Activated CD4-positive, alpha-beta memory T cell treated with anti-CD3 and anti-CD28 coated beads, Interleukin-2, amount 10 ng/mL, durations not matched to agents 7 days and 5 days (primary cell): ENCODE measurements at places on chromosomes 11 and 22. TPM values are rescaled to one million over a fixed set of nuclear protein-coding genes. Genes with fewer than 3 reads are reported as not detected.
A peak's percentile ranks its signal among the peaks of the same experiment; 100 is the strongest.

The ENTHD1 gene
- total RNA-seq: 0.13 TPM

The IRAG1 gene
- total RNA-seq: 0.08 TPM

The FKBP2 gene
- 26.4 TPM for total RNA-seq

The BARX2 gene
- not detected for total RNA-seq

The CCDC89 gene
- 1.1 TPM for total RNA-seq

The RFPL2 gene
- total RNA-seq: 2.0 TPM

The C11orf91 gene
- total RNA-seq: not detected

The MRPL11 gene
- 44.2 TPM for total RNA-seq

The APOA4 gene
- not detected for total RNA-seq

The MRGPRF gene
- not detected for total RNA-seq

The OR6A2 gene
- not detected for total RNA-seq

The GSTT2B gene
- total RNA-seq: not detected

The MS4A15 gene
- total RNA-seq: not detected

DNA sequence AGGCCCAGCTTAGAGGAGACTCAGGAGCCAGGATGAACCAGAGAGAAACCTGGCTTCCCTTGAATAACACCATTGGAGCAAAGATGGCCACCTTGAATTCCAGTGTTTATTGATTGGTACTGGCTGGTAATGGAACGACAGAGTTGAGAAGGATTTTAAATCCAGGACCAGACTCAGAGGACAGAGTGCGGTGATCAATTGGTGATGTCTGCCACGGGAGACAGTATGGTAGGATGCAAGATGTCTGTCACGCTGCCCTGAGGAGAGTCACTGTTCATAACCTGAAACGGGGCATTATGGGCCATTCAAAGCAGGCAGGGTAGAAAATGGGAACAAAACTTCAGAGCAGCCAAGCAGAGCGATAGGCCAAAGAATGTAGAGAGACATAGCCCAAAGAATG, 55.4 kb upstream of the ISX start:
- DNase-seq: no peak
- H3K36me3 ChIP-seq: no peaks in the 10 kb centered on the region
- H3K27ac ChIP-seq: no peak overlapping the region
- no peak overlapping the region for H3K4me3 ChIP-seq
- no peaks in the 10 kb centered on the region for H3K4me1 ChIP-seq

- no peak overlapping the region for H3K27ac ChIP-seq
- H3K27me3 ChIP-seq: peaks cover 4% of the 10 kb centered on the region
- no peaks in the 10 kb centered on the region for H3K4me1 ChIP-seq
- no peak for DNase-seq
Measured at GRCh38 chr11:122375687-122376399, 259.8 kb upstream of the BLID start.

- peaks cover 45% of the 10 kb centered on the region for H3K36me3 ChIP-seq
- peaks cover 34% of the 10 kb centered on the region for H3K4me1 ChIP-seq
- no peaks in the 10 kb centered on the region for H3K27me3 ChIP-seq
- no peak overlapping the region for H3K27ac ChIP-seq
- H3K4me3 ChIP-seq: no peak overlapping the region
- DNase-seq: no peak
Measured at GRCh38 chr22:42214633-42215415, 55.6 kb downstream of the TCF20 start.

DNA sequence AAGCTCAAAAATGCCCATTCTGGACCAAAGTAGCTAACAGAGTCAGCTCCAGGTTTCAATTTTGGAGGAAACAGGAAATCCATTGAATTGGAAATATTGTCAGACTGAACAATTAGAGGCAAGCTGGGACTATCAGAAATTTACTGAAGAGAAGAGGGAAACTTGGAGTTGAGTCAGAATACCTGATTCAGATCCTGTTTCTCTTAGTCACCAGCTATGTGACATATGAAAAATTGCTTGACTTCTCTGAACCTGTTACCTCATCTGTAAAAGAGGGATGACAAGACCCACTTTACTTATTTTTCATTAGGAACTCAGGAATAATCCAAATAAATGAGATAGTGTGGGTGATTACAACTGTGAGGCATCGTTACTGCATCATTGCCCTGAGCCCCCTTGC, 148.9 kb upstream of the CADM1 start:
- no peak overlapping the region for H3K4me3 ChIP-seq
- no peaks in the 10 kb centered on the region for H3K36me3 ChIP-seq
- no peak for DNase-seq
- peaks cover 5% of the 10 kb centered on the region for H3K27me3 ChIP-seq

DNA sequence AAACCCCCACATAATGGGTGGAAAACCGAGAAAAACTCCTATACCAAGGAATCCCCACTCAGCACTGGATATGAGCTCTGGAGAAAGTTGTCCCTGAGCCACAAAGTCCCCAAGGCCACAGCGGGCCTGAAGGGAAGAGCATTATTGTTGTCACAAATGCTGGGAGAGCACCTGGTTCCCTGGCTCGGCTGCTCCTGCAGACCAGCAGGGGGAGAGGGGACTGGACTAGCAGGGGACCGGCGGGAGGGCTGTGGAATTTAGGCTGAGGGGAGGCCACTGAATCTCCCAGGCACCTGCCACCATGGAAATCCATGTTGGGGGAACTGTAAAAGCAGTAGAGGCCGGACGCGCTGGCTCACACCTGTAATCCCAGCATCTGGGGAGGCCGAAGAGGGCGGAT, 7.0 kb downstream of the PC start:
- H3K27me3 ChIP-seq: no peaks in the 10 kb centered on the region
- H3K36me3 ChIP-seq: no peaks in the 10 kb centered on the region
- no peak overlapping the region for H3K4me3 ChIP-seq

DNA sequence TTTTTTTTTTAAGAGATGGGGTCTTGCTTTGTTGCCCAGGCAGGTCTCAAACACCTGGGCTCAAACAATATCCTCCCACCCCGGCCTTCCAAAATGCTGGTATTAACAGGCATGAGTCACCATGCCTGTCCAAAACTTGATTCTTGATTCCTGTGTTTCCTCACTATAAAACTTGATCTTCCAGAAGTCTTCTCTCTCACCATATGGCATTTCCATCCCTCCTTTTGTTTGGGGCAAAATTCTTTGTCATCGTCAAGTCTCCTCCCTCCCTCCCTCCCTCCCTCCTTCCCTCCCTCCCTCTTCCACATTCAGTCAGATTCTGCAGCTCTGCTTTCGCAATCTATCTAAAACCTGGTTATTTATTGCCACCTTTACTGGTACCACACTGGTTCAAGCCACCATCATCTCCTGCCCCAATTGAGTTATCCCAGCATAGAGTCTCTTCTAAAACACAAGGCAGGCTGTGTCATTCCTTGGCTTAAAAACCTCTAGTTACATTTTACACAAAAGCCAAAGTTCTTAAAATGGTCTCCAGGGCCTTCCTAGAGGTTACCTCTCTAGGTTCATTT, 65.0 kb upstream of the HORMAD2 start:
- no peaks in the 10 kb centered on the region for H3K27me3 ChIP-seq
- H3K36me3 ChIP-seq: peaks cover 28% of the 10 kb centered on the region
- H3K27ac ChIP-seq: no peak overlapping the region
- H3K4me1 ChIP-seq: no peaks in the 10 kb centered on the region
- H3K4me3 ChIP-seq: no peak overlapping the region

GRCh38 chr11:33296695-33297094, 39.5 kb downstream of the HIPK3 start:
- peaks cover 29% of the 10 kb centered on the region for H3K36me3 ChIP-seq
- no peak for DNase-seq

DNA sequence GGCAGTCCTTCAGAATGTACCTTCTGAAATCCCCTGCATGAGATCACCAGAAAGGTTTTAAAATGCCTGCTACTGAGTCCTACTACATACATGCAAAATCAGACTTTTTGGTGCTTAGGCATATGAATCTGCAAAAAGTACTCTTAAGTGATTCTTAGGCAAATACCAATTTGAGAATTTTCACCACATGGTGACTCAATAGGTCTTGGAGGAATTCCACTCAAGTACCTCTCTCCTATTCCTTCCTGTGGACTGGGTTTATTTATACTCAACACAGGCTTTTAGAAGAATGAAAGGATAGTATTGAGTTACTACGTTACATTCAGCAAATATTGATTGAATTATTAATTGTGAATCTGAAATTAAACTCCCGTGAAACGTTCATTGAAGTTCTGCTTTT, 223.9 kb downstream of the CNTN5 start:
- no peaks in the 10 kb centered on the region for H3K27me3 ChIP-seq
- no peak for DNase-seq
- H3K4me1 ChIP-seq: no peaks in the 10 kb centered on the region
- no peaks in the 10 kb centered on the region for H3K36me3 ChIP-seq

DNA sequence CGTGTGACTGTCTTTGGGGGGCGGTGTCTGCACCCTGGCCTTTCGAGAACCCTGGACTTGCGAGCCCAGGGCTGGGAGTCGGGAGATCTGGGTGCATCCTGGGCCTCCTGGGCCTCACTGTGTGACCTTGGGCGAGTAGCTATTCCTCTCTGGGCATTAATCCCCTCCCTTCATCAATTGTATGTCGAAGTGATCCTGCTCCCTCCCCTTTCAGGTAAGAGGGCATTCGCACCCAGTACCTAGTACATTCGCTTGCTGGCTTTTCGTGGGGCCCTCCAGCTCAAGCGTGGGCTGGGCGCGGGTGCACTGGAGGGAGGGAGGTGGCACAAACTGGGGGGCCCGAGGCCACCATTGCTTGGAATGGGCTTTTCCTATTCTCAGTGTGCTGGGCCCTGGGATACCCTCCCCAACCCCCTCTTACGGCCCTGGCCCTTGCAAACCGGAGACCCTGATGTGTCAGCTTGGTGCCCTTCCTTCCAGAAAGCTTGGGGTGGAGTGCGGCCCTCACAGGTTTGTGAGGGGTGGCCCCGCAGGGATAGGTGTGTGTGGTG, 530 bp downstream of the USP35 start:
- H3K27ac ChIP-seq: peak overlapping the region; percentile 29
- peak overlapping the region; percentile 98 for H3K4me3 ChIP-seq
- H3K4me1 ChIP-seq: peaks cover 51% of the 10 kb centered on the region
- no peaks in the 10 kb centered on the region for H3K27me3 ChIP-seq
- no peak for DNase-seq
- H3K36me3 ChIP-seq: peaks cover 6% of the 10 kb centered on the region

DNA sequence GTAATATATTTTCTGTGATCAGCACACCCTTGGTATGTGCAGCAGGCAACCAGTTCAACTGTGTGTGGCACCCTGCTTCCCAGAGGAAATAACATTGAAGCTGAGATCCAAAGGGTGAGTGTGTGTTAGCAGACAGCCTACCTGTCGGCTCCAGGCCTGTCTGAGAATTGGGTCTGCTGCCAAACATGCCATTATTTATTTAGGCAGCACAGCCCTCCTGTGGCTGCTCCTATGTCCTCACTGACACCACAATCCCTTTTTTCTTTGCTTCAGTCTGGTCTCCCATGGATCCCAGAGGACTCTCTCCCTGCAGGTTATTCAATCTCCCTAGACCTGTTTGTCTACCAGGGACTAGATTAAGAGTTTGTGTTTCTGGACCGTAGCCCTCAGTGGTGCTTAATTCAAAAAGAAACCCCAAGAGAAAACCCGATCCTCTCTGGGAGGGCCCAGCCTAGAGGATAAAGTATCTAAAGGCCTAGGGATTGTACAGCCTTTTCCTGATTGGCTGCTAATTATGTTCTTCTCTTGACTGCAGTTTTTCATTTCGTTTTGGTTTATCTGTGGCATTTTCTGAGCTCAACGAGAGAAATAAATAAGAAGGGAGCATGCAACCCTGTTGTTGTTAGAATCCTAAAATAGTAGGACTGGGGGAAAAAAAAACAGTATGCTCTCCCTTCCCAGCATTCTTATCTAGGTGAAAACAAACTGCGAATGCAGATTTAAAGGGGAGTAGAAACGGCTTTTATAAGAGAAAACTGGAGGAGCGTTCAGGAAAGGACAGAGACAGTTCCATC, 24.1 kb downstream of the KCNE3 start:
- H3K27me3 ChIP-seq: peaks cover 1% of the 10 kb centered on the region
- no peak overlapping the region for H3K27ac ChIP-seq
- DNase-seq: no peak
- no peaks in the 10 kb centered on the region for H3K4me1 ChIP-seq

GRCh38 chr11:75301601-75302345, 49.7 kb downstream of the ARRB1 start:
- no peaks in the 10 kb centered on the region for H3K27me3 ChIP-seq
- no peak overlapping the region for H3K27ac ChIP-seq
- DNase-seq: no peak
- H3K36me3 ChIP-seq: no peaks in the 10 kb centered on the region
- H3K4me1 ChIP-seq: no peaks in the 10 kb centered on the region

- no peaks in the 10 kb centered on the region for H3K36me3 ChIP-seq
- no peaks in the 10 kb centered on the region for H3K4me1 ChIP-seq
- no peak overlapping the region for H3K4me3 ChIP-seq
- no peak for DNase-seq
Measured at GRCh38 chr11:112822478-112823274, 138.5 kb upstream of the NCAM1 start.

GRCh38 chr11:21411597-21411996, 742.2 kb downstream of the NELL1 start:
- no peaks in the 10 kb centered on the region for H3K36me3 ChIP-seq
- no peak overlapping the region for H3K4me3 ChIP-seq
- no peaks in the 10 kb centered on the region for H3K4me1 ChIP-seq
- H3K27me3 ChIP-seq: no peaks in the 10 kb centered on the region
- DNase-seq: no peak

DNA sequence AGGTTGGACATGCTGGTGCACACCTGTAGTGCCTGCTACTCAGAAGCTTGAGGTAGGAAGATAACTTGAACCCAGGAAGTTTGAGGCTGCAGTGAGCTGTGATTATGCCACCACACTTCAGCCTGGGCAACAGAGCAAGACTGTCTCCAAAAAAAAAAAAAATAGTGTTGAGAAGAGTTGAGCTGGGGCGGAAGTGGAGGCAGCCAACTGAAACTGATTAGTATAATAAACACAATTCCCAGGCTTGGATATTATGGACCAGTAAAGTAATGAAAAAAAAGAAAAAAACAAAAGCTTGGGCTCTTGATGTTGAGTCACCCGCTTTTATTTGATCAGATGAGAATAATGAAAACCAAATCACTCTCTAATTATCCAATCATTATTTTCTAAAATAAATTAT, 21.0 kb downstream of the LDLRAD3 start:
- no peaks in the 10 kb centered on the region for H3K4me1 ChIP-seq
- H3K4me3 ChIP-seq: no peak overlapping the region

GRCh38 chr11:65546217-65546958, 11.8 kb downstream of the LTBP3 start:
- DNase-seq: peak; percentile 98
- H3K4me1 ChIP-seq: peaks cover 51% of the 10 kb centered on the region
- no peaks in the 10 kb centered on the region for H3K27me3 ChIP-seq

- peak overlapping the region; percentile 49 for H3K27ac ChIP-seq
- H3K4me1 ChIP-seq: peaks cover 40% of the 10 kb centered on the region
- no peak overlapping the region for H3K4me3 ChIP-seq
- no peak for DNase-seq
- no peaks in the 10 kb centered on the region for H3K36me3 ChIP-seq
Measured at GRCh38 chr22:19889951-19890350, 35.3 kb upstream of the GNB1L start.

GRCh38 chr11:128412847-128413791, 174.2 kb downstream of the ETS1 start:
- no peak overlapping the region for H3K27ac ChIP-seq
- peaks cover 25% of the 10 kb centered on the region for H3K4me1 ChIP-seq
- no peak overlapping the region for H3K4me3 ChIP-seq
- H3K27me3 ChIP-seq: no peaks in the 10 kb centered on the region

- peaks cover 13% of the 10 kb centered on the region for H3K4me1 ChIP-seq
- no peak overlapping the region for H3K4me3 ChIP-seq
- peaks cover 53% of the 10 kb centered on the region for H3K27me3 ChIP-seq
- H3K36me3 ChIP-seq: no peaks in the 10 kb centered on the region
Measured at GRCh38 chr11:119730789-119731386, 1.9 kb upstream of the NECTIN1 start.
